ENCODE measurements at places on chromosomes 16 and 17.

DNA sequence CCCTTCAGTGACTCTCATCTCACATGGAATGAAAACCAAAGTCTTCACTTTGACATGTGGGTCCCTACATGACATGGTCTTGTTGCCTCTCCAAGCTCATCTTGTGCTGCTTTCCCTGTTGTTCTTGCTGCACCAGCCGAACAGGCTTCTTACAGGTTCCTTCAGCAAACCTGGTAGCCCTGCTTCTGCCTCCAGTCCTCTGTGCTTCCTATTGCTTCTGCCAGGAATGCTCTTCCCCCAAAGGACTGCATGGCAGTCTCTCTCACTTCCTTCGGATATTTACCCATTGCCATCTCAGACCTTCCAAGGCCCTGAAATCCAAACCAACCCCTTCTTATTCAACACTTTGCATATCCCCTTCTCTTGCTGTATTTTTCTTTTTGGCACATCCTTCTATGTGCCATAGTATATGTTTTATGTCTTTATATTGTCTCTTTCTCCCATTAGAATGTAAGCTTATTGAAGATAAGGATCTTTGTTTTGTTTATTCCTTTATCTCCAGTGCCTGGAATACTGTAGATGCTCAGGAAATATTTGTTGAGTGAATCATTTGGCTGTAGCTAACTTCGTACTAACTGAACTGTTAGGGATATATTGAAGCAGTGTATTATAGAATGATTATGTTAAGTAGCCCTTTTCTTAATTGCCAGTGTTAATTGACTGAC, 57.9 kb upstream of the SLC12A3 start:
- no peak for DNase-seq

DNA sequence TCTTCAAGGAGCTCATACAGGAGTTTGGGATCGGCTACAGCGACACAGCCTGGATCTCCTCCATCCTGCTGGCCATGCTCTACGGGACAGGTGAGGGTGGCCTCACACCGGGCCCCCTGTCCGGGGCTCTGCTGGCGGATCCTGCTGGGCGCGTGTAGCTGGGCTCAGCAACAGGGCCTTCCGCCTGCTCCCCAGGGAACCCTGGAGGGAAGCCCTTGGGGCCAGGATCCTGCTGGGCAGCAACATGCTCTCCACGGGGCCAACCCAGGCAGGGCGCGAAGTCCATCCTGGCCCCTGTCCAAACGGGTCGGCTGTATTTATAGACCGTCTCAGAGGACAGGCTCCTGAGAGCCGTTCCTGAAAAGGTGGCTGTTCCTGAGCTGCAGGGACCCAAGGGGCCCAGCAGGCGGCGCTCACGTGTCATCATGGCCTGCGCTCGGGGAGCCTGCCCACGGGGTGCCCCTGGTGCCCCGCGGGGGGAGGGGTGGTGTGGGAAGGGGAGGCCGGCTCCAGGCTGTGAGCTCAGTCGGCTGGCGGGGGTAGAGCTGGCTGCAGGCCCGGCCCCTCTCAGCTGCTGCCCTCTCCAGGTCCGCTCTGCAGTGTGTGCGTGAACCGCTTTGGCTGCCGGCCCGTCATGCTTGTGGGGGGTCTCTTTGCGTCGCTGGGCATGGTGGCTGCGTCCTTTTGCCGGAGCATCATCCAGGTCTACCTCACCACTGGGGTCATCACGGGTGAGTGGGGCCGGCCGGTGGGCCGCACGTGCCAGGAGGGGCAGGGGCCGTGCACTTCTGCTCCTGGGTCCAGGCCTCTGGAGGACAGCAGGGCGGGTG, 7.5 kb downstream of the SLC16A3 start:
- DNase-seq, result no peak

- DNase-seq, result peak; percentile 61
Observed at GRCh38 chr17:56779898-56780777, 53.6 kb downstream of the C17orf67 start.

DNA sequence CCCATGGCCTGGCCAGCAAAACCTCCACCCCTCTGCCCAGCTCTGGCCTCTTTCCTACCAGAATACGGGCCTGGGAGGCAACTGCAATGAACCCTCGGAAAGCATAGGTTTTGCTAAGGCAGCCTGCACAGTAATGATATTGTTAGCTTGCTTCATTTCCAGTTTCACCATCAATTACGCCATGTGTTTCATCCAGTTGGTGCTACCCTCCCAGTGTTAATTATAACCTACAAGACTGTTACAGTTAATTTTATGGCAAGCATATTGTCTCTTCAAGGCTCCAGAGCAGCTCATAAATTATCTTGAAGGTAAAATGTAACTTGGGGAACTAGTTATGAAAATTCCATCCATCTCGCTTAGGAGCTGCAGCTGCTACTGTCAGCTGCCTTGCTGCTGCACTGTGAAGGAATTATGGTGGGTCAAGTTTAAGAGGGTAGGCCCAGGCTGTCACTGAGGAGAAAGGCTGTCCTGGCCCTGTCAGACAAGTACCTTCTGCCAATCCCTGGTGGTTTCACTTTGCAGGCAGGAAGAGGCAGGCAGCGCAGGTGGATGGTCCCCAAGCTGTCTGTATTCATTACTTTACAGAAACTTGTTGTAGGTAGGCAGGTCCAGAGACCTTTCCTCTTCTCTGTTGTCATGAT, 242.9 kb downstream of the FTO start:
- no peak for DNase-seq

GRCh38 chr17:6347776-6348175, 87.1 kb downstream of the AIPL1 start:
- no peak for DNase-seq

DNA sequence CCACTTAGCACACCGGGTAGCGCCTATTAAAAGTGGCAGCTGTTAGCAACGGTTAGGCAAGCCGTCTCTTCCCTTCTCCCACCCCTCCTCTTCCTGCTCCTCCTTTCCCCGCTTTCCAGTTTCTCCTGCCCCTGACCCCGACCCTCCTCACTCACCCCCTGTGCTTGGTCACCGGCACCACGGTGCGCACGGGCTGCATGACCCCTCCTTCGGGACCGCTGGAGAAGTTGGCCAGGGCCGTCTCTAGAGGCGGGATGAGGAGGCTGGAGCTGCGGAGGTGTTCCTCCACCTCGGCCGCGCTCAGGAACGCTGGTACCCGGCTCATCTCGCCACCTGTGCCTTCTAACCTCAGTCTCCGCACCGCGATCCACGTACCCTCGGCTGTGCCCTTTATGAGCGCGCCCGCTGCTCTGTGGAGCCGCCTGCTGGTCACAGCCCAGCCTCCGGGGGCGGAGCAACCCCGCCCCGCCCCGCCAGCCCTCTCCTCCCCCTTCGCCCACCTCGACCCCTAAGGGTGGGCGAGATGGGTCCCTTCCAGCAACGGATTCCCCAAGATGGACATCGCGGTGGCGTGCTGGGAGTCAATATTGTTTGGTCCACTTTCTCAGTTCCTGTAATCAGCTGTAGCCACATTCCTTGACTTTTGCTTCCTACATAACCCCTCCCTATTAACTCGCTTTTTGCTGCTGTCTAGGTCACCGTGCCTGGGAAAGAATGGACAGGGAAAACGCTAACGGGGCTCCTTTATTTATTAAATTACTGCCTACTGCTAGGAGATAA, at the start of gene CRYM:
TSS of gene CRYM (minus strand) at position 364 of the 780 bp plus-strand sequence. CDS start at position 325, 39 bp downstream.
- DNase-seq, result no peak

- no peak for DNase-seq
Observed at GRCh38 chr17:69452664-69453260, 38.3 kb downstream of the MAP2K6 start.

All from SIG-M5 (cell line).